G401 (cell line): ENCODE measurements at places on chromosomes 6 and 20. TPM values are rescaled to one million over a fixed set of nuclear protein-coding genes. Genes with fewer than 3 reads are reported as not detected.

DNA sequence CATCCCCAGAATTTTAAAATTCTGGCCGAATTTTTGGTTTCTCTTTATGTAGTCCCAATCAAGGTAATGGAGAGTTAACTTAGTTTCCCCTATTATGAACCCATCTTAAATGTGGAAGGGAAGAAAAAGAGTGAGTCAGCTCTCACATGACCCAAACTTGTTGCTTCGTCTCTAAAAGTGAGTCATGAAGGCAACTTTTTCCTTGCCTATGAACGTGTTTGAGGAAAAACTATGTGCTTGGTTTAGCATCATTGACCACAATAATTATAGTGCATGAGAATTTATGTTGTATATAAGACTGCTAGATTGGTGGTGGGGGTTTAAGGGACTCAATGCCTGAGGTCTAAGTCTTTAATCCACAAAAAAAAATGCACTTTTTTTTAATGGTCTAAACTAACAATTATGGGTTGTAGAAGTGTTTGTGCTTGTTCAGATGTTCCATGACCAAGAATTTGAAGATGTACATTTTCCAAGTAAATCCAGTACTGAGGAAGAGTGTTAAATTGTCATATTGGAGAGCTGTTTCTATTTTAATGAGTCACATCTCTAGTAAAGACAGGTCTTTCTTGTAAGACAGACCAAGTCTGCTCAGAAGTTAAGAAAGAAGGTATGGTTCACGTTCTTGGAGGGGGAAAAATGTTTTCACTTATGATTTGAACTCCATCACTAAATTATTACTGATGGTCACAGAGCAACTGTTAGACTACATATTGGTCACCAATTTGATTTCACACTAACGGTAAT, 409.9 kb upstream of the MARCKS start:
- no peak for DNase-seq

DNA sequence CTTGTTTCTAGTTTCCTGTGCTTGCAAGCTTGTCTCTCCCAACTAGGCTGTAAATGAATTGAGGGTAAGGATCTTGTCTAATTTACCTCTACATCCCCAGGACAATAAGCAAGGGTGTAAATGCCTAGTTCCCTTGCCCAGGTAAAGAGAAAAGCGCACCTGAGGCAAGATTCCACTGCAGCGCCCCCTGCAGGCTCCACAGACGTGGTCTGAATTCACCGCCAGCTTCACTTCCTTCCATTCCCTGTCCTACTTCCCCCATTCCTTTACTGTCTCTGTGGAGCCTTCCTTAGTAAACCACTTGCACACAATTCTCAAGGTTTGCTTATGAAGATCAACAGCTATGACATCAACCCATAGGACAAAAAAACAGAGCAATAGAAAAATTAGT, 42.3 kb downstream of the ANKEF1 start:
- no peak for DNase-seq

DNA sequence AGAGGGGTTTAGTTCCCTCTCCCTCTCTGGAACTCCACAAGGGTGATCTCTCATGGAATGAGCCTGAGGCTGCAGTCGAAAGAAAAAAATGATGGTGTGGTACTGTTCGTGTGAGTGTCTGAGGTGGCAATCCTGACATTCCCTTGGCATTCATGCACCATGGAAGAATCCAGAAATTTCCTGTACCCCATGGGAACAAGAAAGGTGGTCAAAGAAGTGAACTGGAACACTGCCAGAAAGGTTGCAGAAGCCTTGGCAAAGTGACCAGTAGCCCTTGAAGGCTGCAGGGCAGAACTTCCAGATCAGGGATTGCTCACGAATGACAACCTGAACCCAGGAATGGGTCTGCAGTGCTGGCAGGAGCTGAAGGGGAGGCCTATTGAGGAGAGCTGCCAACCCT, 394.7 kb downstream of the CD83 start:
- DNase-seq = no peak

WFDC2 gene
- not detected in 2 replicates for total RNA-seq
